Breast epithelium (tissue), 4 donors: ENCODE measurements at places on chromosomes 1 and 21. TPM values are rescaled to one million over a fixed set of nuclear protein-coding genes. Genes with fewer than 3 reads are reported as not detected.

DNA sequence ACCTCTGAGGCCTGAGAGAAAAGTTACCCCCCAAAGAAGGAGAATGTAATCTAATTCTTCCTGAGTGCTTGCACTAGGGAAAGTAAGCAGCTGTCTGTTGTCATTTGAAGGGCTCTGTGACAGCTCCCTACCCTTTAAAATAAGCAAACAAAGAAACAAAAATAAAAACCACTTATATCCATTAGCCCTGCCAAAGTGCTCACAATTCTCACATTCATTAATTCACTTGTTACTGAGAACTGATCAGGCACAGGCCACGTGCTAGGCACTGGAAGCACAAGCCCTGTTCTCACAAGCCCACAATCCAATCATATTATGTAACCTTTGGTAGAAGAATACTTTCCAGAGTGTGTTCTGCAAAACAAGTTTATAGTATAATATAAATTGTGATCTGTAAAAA is 199.4 kb downstream of the ZC3H11B start:
- H3K4me1 ChIP-seq, result no peaks in the 10 kb centered on the region
- H3K27me3 ChIP-seq, result no peaks in the 10 kb centered on the region
- no peak overlapping the region for H3K27ac ChIP-seq
- H3K36me3 ChIP-seq, result no peaks in the 10 kb centered on the region
- no peak for DNase-seq

GRCh38 chr21:35254765-35255138 is 205.7 kb upstream of the RUNX1 start:
- H3K27me3 ChIP-seq, result no peaks in the 10 kb centered on the region
- H3K36me3 ChIP-seq, result no peaks in the 10 kb centered on the region
- H3K4me3 ChIP-seq, result no peak overlapping the region
- no peaks in the 10 kb centered on the region for H3K4me1 ChIP-seq

- H3K27me3 ChIP-seq, result no peaks in the 10 kb centered on the region
- H3K36me3 ChIP-seq, result no peaks in the 10 kb centered on the region
- DNase-seq, result no peak
Observed at GRCh38 chr21:41215856-41216408, 48.0 kb downstream of the BACE2 start.

The IVL gene
- total RNA-seq, result not detected

GRCh38 chr1:85027242-85027983 is 20.9 kb downstream of the MCOLN3 start:
- no peak overlapping the region for H3K4me3 ChIP-seq
- no peaks in the 10 kb centered on the region for H3K4me1 ChIP-seq
- H3K27ac ChIP-seq, result no peak overlapping the region
- H3K27me3 ChIP-seq, result no peaks in the 10 kb centered on the region
- DNase-seq, result no peak

DNA sequence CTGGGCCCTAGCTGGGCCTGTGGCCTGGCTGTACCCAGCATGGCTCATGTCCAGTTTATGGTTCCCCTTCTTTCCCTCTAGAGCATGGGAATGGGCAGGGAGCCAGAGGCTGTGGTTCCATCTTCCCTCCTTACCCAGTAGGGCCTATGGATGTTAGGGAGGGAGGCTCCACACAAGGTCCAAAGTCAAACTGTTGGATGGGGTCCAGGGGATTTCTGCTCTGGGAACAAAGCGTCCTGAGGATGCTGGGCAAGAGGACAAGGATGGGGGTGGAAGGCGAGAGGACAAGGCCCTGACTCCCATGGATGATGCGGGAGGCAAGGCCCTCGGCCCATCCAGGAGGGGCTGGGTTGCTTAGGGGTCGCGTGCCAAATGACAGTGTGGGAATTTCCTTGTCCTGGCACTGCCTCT is 17.3 kb downstream of the CSF1 start:
- no peak overlapping the region for H3K4me3 ChIP-seq
- peaks cover under 1% of the 10 kb centered on the region for H3K36me3 ChIP-seq
- H3K27ac ChIP-seq, result peak overlapping the region; percentile 82
- DNase-seq, result peak; percentile 82
- H3K4me1 ChIP-seq, result peaks cover 28% of the 10 kb centered on the region
- H3K27me3 ChIP-seq, result no peaks in the 10 kb centered on the region

DNA sequence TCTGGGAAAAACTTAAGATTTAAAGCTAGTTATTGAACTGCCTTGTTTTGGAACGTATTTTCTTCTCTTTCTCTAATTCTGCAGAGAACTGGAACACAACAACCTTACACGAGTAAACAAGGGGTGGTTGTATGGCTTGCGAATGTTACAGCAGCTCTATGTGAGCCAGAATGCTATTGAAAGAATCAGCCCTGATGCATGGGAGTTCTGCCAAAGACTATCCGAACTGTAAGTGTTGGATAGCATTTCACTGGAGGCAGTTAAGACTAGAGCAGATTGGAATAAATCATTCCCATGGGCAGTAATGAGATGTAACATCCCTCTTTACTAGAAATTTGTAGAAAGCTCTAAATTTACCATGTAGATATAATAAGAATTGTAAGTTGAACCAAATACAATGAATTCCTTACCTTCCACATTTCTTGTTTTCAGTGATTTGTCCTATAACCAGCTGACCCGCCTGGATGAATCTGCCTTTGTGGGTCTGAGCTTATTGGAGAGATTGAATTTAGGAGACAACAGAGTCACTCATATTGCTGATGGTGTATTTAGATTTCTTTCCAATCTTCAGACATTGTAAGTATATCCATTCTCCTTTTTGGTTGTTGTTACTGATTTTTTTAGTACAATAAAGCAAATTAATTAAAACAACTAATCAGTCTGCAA is 22.9 kb downstream of the LRIG2 start:
- no peak overlapping the region for H3K4me3 ChIP-seq
- peaks cover 3% of the 10 kb centered on the region for H3K36me3 ChIP-seq
- no peaks in the 10 kb centered on the region for H3K4me1 ChIP-seq
- H3K27me3 ChIP-seq, result no peaks in the 10 kb centered on the region
- no peak for DNase-seq
- no peak overlapping the region for H3K27ac ChIP-seq

DNA sequence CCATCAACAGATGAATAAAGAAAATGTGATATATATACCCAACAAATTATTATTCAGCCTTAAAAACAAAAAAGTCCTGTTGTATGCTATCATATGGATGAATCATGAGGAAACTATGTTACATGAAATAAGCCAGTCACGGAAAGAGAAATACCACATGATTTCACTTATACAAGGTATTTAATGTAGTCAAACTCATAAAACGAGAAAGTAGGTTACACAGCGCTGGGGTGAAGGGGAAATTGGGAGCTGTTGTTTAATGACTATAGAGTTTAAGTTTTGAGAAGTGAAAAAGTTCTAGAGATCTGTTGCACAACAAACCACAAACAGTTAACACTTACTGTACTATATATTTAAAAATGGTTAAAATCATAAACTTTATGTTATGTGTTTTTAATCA is 58.5 kb downstream of the SLC25A24 start:
- H3K36me3 ChIP-seq, result no peaks in the 10 kb centered on the region
- no peak overlapping the region for H3K4me3 ChIP-seq
- H3K27me3 ChIP-seq, result no peaks in the 10 kb centered on the region

DNA sequence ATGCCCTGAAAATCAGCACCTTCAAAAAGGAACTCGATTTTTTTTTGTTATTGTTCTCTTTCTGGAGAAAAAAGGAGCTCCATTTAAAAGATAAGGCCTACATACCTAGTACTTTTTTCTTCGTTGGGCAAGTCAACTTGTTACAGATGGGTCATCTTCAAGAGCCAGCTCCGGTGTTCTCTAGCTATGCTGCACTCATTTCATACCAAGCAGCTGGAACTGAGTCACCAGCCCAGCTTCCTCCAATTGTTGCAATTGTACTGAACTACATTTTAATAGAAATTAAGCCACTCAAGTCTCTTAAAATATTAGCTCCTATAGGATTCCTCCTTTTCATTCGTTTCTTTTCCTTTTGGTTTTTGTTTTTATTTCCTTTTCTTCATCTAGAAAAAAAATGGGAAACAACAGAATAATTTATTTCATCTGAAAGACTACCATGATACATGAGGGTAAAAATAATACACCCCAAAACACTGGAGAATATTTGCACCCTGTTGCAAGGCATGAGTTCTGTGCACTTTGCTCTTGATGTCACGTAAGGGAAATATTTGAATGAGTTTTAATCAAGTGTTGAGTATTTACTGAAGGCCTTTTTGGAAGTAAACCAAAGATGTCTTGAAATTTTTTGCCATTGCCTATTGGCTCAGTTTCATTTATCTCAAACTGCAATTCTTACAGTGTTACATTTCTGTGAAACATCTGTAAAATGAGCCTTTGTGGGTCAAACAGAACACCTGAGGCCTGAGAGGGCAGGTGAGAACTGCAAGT is 60.5 kb downstream of the CLIC4 start:
- H3K27me3 ChIP-seq, result no peaks in the 10 kb centered on the region
- no peaks in the 10 kb centered on the region for H3K36me3 ChIP-seq
- no peak overlapping the region for H3K27ac ChIP-seq
- no peak overlapping the region for H3K4me3 ChIP-seq
- DNase-seq, result no peak

GRCh38 chr1:63547621-63548294 is 24.4 kb downstream of the EFCAB7 start:
- no peaks in the 10 kb centered on the region for H3K4me1 ChIP-seq
- H3K4me3 ChIP-seq, result no peak overlapping the region
- DNase-seq, result no peak
- no peaks in the 10 kb centered on the region for H3K36me3 ChIP-seq
- H3K27me3 ChIP-seq, result no peaks in the 10 kb centered on the region
- H3K27ac ChIP-seq, result peak overlapping the region; percentile 81
